ENCODE measurements at places on chromosomes 6 and 20.
A peak's percentile ranks its signal among the peaks of the same experiment; 100 is the strongest.

GRCh38 chr6:21000331-21000801 lies 466.1 kb downstream of the CDKAL1 start:
- no peak for DNase-seq

- DNase-seq = no peak
Observed at GRCh38 chr20:31989030-31989645, 21.1 kb upstream of the CCM2L start.

GRCh38 chr6:82268301-82268846 lies 20.8 kb upstream of the IBTK start:
- no peak for DNase-seq

- peak; percentile 97 for DNase-seq
Observed at GRCh38 chr6:34248727-34249468, at the start of gene SMIM29. Gene SMIM29 (minus strand): TSS chr6:34249006. CDS start chr6:34247791, 1,215 bp downstream.

GRCh38 chr6:89368107-89368506 lies 15.6 kb upstream of the UBE2J1 start:
- DNase-seq = peak; percentile 71

- DNase-seq = peak; percentile 55
Observed at GRCh38 chr6:106556368-106556960, 72.8 kb downstream of the RTN4IP1 start.

- DNase-seq = no peak
Observed at GRCh38 chr6:136975089-136975715, 53.1 kb downstream of the SLC35D3 start.

DNA sequence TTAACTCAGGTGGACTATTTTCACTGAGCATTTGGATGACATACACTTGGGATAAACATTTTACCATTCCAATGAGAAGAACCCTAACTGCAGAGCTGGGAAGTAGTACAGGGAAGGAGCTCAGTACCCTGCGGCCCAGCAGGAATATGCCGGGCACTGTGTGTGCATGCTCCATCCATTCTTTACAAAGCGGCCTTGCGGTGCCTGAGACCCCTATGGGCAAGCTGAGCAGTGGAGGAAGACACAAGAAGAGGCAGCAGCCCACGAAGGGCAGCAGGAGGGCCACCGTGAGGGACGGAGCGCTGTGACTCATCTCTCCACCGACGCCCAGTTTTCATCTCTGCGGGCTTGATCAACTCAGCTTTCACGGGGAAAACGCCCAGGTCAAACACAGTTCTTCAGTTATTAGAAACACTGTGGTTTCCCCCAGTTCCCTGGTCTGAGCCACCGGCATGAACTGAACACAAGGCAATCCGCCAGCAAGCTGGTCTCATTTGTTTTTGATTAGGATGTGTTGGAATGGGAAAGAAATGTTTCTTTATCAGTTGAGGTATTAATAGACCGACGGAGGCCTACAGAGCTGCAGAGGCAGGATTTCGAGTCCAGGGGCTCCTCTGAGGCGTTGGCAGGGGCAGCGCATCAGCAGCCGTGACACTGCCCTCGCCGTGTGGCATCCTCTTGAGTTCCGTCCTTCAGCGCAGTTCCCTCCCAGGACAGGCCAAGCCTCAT lies 44.9 kb downstream of the IRF4 start:
- DNase-seq = peak; percentile 91

- DNase-seq = peak; percentile 32
Observed at GRCh38 chr6:54191461-54191860, 80.2 kb downstream of the MLIP start.

- no peak for DNase-seq
Observed at GRCh38 chr6:132392792-132393191, 8.5 kb downstream of the MOXD1 start.

DNA sequence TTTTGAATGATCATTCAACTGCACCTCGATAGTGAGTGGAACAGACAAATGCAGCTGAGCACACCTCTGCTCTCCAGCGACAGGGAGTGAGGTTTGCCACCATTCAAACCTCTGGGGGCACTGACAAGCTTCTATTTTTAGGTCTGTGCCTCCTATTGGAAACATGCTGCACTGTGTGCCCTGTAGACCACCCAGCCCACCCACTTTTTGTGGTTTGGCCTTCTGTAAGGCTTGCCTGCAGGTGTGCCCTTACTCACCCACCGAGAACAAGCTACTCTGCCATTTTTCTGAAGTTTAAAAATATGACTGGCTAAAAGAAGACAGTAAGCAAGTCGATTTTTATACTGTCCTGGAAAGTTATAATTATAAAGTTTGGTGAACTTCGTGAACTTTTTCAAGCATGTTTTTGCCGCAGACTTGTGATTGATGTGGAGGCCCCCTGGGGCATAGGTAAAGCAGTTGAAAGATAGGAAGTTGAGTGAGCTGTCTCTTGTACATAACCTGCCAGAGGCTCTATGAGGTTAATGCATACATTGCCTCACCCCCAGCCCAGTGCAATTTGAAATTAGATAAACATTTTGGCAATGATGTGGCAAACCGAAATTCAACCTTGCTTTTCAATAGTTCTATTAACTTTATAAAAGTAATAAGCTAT lies 53.8 kb downstream of the ADGRG6 start:
- DNase-seq = no peak

GRCh38 chr6:137968901-137969300 lies 101.8 kb downstream of the TNFAIP3 start:
- peak; percentile 7 for DNase-seq

DNA sequence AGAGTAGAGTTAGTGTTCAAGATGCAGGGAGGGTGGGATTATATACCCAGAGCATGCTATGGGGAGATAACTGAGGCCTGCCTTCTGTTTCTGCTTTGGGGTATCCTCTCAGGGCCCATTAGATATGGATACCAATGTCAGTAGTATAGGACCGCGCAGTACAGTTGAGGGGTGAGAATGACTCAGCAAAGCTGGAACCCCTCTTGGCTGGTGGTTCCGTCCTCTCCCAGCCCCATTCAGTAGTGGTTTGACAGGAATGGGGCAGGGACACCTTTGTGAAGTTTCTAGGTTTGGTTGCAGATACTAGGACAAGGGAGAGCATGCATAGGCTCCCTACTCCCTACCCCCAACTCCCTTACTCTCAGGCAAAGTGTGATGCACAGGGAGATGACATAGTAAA lies 47.8 kb downstream of the EIF2S2 start:
- DNase-seq = no peak

- DNase-seq = no peak
Observed at GRCh38 chr20:60136645-60137401, 178.6 kb downstream of the CDH26 start.

- DNase-seq = no peak
Observed at GRCh38 chr6:157571269-157571668, 190.3 kb downstream of the ZDHHC14 start.

DNA sequence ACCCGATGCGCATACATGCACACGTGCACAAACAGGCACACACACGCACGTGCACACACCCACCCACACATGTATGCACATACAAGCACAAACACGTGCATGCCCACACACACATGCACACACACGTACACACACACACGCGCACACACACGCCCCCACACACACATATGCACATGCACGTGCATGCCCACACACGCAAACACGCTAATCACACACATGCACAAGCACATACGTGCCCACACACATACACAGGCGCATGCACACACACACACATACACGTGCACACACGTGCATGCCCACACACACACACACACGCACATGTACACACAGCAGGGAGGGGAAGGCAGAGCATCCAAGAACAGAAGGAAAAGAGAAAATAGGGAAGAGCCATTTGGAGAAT lies 26.8 kb upstream of the CHRNA4 start:
- no peak for DNase-seq

GRCh38 chr20:21103582-21104465 lies 2.3 kb downstream of the LINC00237 start:
- DNase-seq = no peak

DNA sequence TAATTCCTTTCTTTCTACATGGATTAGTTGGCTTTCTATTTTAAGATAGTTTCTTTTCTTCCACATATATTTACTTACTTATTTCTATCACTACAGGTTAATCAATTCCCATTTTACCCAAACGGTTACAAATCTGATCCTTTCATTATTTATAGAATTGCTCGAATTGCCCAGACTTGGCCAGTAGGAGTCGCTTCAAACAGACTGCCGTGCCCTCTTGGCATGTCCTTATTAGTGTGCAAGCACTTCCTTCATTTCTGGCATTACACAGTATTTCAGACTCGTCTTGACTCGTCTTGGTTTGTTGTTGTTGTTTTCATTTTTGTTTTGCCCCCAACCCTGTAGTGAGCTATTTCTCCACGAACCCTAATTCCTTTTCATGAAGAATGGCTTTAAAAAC lies 74.6 kb downstream of the SAMD3 start:
- DNase-seq = no peak

DNA sequence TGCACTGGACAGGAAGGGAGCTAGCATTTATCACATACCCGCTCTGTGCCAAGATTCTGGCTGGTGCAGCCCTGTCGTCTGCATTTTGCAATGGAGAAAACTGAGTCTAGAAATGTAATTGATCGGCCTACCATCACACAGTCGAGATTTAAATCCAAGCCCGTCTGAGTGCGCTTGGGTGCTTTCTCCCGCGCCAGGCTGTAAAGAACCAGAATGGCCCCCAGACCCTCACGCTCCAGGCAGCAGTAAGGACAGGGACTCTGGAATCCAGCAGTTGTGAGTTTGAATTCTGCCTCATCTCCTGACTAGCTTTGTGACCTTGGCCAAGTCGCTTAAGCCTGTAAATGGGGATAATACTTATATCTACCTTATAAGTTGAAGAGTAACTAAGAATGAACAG lies 10.8 kb downstream of the DYNLRB1 start:
- DNase-seq = no peak

- DNase-seq = peak; percentile 84
Observed at GRCh38 chr6:44257025-44257752, at the start of gene SLC35B2. Gene SLC35B2 (minus strand): TSS chr6:44257528. CDS start chr6:44257410, 118 bp downstream.

DNA sequence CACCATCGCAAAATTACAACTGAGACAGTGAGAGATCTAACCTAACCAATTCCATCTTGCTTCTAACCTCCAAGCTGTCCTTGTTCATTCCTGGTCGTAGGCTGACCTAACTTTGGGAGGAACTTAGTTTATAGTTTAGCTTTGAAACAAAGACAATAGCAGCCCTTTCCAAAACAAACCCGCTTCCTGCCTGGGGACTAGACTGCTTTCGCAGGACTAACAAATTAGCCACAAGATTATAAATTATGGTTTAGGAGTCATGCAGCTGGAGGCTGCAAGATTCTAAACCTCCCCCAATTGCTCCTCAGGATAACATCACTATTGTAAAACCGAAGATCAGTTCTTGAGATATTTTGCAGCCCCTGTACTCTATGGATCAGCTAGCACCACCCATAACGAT lies 63.2 kb downstream of the TRIM27 start:
- no peak for DNase-seq

DNA sequence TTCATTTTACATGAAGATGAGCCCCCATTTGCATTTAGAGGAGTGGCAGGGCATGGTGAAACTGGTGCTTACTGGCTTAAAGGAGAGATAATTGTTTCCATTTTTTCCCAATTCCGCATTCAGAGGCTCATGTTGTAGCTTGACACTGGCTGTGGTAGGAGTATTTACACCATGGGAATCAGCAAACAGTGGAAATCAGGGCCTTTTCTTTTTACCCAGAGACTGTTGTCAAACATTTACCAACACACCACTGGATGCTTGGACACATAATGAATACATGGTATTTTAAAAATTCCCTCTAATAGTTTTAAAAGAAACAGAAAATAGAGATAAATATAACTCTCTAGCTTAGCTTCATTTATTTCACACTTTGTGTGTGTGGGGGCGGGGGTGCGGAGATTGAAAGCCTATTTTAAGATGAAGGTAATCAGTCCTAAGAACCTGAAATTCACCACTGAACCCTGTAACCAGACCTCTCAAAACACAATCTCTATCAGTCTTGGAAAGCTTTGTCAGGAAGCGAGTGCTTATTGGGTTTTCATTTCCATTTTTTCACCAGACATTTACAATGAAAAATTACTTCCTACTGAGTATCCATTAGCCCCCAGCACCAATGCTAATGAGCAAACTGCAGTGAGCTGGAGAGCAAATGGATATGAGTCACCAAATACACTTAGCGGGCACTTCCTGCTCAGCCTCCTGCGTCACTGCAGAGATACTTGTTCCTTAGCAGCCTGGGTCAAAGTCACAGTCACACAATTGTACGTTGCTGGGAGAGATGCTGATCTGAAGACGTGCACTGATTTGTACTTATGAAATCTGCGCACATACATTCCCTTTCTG lies 532.0 kb downstream of the BCKDHB start:
- DNase-seq = peak; percentile 93

- no peak for DNase-seq
Observed at GRCh38 chr20:14616003-14616402, 278.6 kb upstream of the FLRT3 start.

DNA sequence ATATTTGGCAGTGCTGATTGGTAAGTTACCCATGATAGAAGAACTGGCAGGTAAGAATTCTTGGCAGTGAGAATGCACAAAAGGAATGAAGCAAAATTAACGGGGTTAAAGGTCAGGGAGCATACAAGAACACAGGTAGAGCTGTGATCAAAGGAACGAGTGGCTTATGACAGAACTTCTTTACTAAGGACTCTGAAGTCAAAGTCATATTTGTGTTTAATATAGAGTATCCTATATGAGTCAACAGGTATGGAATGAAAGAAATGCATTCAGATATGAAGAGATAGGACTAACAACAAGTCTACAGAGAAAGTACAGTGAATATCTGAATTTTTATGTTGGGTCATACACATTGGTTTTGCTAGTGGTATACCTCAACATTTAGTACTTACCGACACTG lies 209.0 kb upstream of the CITED2 start:
- DNase-seq = no peak

DNA sequence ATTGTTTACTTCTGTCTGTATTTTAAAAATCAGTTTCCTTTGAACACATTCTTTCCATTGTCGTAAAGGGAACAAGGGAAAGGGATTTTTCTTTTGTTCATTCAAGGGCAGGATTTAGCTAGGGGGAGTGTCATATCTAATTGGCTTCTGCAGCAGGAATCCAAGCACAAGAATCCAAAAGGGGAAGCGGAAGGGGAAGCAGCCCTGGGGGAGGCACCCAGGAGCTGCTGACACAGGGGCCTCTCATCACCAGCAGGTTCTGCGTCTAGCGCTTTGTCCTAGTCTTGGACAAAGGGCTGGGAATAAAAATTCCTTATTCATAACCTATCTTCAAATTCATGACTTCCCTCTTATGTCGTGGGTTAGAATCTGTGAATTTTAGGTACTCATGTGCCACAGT lies 13.7 kb downstream of the RIPK1 start:
- no peak for DNase-seq

GRCh38 chr6:31172973-31173384 lies 2.5 kb upstream of the POU5F1 start:
- no peak for DNase-seq

DNA sequence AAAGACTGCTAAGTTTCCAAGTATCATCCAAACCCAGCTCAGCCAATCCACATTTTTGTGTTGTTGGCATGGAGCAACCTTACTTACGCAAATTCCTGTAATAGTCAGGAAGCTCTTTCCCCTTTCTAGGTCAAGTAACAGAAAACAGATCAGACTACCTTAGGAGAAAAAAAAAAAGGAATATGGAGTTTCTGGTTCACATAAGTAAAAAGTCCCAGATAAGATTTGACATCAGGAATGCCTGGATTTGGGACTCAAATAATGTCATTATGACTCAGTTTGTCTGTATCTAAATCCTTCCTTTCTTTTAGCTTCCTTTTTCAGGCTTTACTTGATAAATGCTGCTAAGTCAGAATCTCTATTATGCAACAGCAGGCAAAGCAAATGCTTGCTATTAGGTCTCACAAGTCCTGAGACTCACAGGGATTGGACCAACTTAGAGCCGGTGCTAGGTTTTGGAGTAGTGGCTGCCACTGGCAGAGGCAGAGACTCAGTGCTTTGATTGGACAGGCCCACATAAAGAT lies 44.5 kb downstream of the NCOA7 start:
- peak; percentile 73 for DNase-seq
